ENCODE measurements at places on chromosomes 5 and 9. TPM values are rescaled to one million over a fixed set of nuclear protein-coding genes. Genes with fewer than 3 reads are reported as not detected.

The ANKH gene
- 18.2 TPM for total RNA-seq

The TAF11L13 gene
- not detected for total RNA-seq

The SET gene
- total RNA-seq: 407 TPM

The SSNA1 gene
- total RNA-seq: 149 TPM

The SPATA31E1 gene
- not detected for total RNA-seq

The SVEP1 gene
- 2.1 TPM for total RNA-seq

The SARDH gene
- 0.15 TPM for total RNA-seq

The VCP gene
- total RNA-seq: 286 TPM

The LTC4S gene
- 0.63 TPM for total RNA-seq

The ZNF366 gene
- not detected for total RNA-seq
